ENCODE measurements at places on chromosomes 7 and 10.
A peak's percentile ranks its signal among the peaks of the same experiment; 100 is the strongest.

DNA sequence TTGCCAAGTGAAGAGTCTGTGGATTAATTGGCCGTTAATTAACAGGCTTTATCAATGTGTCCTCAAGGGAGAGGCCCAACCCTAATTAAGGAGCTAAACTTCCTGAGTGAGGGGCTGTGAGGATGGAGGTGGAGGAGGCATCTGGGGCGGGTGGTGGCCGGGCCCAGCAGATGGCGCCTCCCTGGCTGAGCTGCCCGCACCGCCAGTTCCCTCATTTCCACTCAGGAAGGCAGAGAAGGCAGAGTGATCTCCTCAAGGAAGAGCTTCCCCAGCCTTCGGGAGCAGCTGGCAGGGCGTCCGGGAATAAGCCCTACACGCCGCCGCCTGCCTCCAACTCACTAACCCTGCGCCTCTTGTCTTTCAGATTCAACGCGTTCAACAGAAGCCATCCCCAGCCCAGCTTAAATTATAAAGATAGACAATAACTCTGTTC is 112.2 kb downstream of the CYTH3 start:
- peak; percentile 35 for DNase-seq

DNA sequence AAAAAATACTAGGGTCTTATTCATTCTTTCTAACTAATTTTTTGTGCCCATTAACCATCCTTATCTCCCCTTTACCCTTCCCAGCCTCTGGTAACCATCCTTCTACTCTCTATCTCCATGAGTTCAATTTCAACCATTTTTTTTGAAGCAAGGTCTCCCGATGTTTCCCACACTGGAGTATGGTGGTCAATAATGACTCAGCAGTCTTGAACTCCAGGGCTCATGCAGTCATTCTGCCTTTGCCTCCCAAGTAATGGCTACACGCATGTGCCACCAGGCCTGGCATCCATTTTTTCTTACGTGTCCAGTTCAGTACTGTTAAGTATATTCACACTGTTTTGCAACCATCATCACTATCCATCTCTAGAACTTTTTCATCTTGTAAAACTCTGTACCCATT is 60.4 kb downstream of the CYTH3 start:
- no peak for DNase-seq

- no peak for DNase-seq
Measured at GRCh38 chr7:130290745-130291144, 2.2 kb upstream of the CPA4 start.

- DNase-seq: no peak
Measured at GRCh38 chr7:50554431-50555322, 10.5 kb downstream of the DDC start.

- peak; percentile 82 for DNase-seq
Measured at GRCh38 chr7:12133865-12134264, 77.2 kb upstream of the TMEM106B start.

DNA sequence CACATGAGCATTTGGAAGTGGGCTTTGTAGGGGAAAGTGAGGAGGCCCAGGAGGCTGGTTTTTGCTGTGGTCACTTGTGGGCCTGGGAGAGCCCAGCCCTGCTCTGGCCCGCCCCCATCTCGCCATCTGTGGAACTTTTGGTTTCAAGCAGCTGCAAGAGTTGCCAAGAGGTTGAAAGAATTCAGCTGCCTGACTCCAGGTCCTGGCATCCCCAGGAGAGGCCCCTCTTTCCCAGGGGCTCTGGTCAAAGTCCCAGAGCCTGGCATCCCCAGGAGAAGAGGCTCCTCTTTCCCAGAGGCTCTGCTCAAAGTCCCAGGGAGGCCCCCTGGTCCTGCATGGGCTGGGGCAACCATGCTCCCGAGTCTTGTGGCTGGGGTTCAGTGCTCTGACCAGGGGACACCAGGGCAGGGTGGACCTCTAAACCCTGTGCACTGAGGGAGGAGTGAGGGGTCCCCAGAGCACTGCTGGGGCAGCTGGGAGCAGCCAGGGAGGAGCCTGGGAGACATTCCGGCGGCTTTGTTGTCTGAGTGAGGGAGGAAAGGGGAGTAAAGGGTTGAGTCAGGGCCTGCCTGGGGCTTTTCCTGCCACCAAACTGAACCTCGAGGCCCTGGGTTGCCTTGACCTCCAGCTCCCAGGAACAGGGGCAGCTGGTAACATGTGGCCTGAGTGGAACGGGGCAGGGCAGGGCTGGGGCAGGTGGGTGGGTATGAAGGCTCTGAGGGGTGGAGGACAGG is 27.7 kb upstream of the CSGALNACT2 start:
- peak; percentile 46 for DNase-seq

- peak; percentile 89 for DNase-seq
Measured at GRCh38 chr7:140214075-140214684, 37.4 kb upstream of the KDM7A start.

- DNase-seq: no peak
Measured at GRCh38 chr7:81791568-81792518, 22.0 kb upstream of the HGF start.

DNA sequence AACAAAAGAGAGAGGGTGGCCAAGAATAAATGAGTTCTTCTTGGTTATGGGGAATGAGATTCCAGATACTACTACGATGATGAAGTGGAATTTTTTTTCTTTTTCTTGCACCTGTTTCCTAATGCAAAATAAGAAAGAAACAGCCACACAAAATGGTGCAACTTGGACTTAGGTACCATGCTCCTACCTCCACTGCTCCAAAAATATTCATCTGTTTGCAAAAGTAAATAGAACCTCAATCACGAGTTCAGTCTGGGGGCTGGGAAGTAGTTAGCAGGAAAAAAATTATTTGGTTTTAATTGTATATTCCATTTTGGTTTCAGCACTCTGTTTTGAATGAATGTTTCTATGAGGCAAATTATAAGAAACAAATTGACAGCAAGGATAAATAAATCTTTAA is 73.5 kb downstream of the SLC25A13 start:
- no peak for DNase-seq

- no peak for DNase-seq
Measured at GRCh38 chr7:33849971-33850559, 55.3 kb upstream of the BMPER start.

GRCh38 chr10:125016611-125017202 is 74.8 kb downstream of the ZRANB1 start:
- no peak for DNase-seq

- no peak for DNase-seq
Measured at GRCh38 chr7:6433784-6434615, 13.8 kb downstream of the DAGLB start.

GRCh38 chr10:125868372-125868975 is 12.6 kb downstream of the DHX32 start:
- DNase-seq: no peak

- no peak for DNase-seq
Measured at GRCh38 chr7:18212758-18213157, 185.1 kb upstream of the PRPS1L1 start.

DNA sequence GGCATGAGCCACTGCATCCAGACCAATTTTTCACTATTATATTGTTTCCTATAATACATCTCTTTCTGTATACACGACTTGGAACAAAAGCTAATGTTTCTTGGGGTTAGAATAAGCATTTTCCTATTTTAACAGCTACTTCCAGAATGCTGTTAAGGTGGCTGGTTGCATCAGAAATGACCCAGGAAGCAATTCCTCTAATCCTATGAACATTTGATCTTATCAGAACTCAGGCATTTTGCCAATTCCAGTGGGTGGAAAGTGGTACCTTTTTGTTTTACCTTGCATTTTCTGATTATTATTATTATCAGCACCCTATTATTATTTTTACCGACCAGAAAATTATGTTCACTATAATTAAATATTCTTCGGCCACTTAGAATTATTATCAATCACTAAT is 73.3 kb downstream of the NDUFB2 start:
- DNase-seq: no peak

- DNase-seq: no peak
Measured at GRCh38 chr10:70954381-70955176, 66.2 kb upstream of the PCBD1 start.

- DNase-seq: no peak
Measured at GRCh38 chr7:8455426-8455825, 22.0 kb downstream of the NXPH1 start.

DNA sequence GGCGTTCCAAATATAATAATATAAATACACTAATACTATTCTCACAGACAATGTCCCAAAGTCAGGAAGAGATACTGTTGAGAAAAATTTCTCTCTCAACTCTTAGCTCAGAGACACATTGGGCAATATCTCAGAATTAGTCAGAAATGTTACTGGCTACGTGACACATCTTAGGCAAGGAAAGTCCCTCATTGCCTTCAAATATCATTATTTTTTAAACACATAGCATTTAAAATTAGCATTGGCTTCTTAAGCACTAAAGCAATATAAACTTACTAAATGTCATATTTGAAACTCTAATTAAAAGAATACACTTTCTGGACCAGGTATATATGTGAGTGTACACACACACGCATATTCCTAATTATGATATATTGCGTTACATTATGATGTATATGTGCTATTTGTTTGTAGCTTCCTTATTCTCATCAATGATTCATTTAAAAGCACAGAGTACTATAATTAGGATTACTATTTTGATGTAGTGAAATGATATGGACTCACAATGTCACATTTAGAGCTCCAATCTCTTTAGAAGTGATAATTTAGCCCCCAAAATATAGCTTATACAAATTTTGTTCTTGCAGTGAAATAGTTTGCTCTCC is 255.8 kb downstream of the TWIST1 start:
- no peak for DNase-seq

- DNase-seq: no peak
Measured at GRCh38 chr10:78766603-78767002, 302.2 kb upstream of the ZMIZ1 start.

DNA sequence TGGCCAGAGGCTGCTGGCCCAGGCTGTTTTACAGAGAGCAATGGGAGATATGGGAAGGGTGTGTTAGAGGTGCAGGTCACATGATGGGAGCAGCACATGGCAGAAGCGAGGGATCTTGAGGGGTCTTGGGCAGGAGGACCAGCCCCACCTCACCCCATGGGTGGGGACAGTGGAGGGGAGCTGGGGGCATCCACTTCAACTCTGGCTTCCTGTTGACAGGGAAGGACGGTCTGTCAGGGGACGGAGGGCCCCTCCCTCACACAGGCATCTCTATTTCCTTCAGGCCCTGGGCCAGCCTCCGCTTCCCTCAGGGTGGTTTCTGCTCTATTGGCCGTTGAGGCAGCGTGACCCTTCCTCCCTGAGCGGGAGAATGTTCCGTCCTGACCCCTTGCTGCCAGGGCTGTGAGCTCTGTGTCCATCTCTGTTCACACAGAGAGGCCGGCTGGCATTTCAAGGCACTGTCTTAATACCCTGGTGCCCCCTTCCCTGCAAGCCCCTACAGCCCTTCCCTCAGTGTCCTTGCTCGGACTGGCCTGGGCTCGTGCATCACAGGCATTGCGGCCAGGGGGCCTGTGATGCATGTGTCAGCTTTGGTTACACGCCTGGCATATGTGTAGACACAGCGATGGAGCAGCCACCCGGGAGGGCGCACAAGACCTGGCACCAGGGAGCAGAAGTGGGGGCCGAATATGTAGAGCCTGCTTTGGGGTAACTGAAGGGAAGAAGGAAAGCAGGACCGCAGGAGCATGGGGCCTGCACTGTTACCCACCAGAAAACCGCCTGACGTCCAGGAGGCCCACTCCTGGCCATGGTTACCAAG is 31.8 kb downstream of the RAMP3 start:
- no peak for DNase-seq

DNA sequence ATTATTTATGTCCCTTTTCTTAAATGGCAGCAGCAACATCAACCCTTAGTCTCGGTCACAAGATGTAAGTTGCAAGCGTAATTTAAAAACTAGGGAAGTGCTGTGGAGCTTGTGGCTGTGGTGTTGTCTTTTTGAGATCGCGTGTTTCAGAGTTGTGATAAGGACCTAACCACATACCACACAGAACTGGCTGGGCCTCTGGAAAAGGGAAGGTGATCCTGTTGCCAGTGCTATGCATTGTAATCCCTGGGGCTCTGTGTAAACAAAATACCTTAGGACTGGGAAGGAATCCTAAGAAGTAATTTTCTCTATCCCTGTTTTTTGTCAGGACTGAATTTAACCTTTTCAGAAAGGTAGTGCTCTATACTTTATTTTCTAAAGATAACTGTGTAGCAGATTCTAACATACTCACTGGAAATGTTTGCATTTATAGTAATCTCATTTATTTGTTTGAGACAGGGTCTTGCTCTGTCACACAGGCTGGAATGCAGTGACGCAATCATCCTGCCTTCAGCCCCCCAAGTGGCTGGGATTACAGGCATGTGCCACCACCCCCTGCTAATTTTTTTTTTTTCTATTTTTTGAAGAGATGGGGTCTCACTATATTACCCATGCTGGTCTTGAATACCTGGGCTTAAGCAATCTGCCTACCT is 60.4 kb downstream of the INPP5F start:
- DNase-seq: no peak

- no peak for DNase-seq
Measured at GRCh38 chr10:6178581-6178980, 24.2 kb upstream of the PFKFB3 start.

GRCh38 chr10:79941146-79941545 is 7.8 kb downstream of the SFTPD start:
- no peak for DNase-seq

GRCh38 chr10:34607894-34608293 is 207.2 kb downstream of the PARD3 start:
- DNase-seq: no peak

- no peak for DNase-seq
Measured at GRCh38 chr7:27316311-27316710, 73.7 kb downstream of the EVX1 start.

DNA sequence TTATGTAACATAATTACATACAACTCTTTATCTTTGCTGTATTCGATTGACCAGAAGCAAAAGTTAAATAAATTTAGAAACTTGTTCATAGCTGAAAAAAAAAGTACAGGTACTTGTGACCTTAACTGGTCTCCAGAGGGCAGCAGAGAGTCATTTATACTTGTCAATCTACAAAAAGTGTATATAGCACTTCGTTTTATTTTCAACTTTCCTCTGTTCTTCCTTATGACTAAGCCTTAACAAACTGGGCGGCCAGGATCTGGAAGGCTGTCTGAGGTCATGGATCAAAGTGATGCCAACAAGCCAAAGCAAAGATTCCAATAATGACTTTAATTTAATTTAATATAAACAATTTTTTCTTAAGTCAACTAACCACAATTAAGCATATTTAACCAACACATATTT is 29.8 kb downstream of the C10orf67 start:
- DNase-seq: peak; percentile 63

DNA sequence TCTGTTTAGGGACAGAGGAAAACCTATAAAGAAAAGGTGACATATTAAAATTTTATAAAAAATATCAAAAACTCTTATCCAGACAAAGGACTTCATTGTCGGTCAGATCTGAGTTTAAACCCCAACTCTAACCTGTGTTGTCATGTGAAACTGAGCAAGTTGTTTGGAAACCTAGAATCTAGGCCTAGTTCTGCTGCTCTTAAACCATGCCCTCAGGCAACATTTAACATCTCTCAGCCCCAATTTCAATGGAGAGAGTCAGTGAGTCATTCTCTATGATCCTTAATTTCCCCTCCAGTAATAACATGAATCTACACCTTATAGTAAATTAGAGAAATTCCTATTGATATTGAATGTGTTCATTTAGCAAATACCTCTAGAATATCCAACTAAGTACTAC is 192.3 kb downstream of the IMMP2L start:
- DNase-seq: no peak

Measured in colonic mucosa (tissue), 4 donors.